Panc1 (cell line): ENCODE measurements at places on chromosomes 12 and 14. TPM values are rescaled to one million over a fixed set of nuclear protein-coding genes. Genes with fewer than 3 reads are reported as not detected.

DNA sequence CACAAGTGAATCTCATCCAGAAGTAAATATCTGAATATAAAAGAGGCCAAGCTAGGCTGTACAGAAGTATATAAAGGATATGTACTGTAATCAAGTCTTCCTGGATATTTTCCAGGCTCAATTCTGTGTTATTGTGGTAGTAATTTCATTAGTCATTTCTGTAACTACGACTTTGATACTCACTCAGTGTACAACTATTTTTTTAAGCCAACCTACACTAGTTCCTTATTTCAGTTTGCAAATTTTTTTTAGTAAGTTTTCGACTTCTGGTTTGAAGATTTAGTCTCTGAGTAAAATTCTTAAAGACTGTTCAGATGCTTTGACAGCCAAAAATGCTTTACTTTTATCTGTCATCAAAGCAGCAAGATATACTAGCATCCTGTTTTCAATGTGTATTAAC, 130.8 kb downstream of the CAPZA3 start:
- no peak overlapping the region for H3K27ac ChIP-seq
- no peaks in the 10 kb centered on the region for H3K36me3 ChIP-seq
- H3K4me3 ChIP-seq = no peak overlapping the region
- no peak for DNase-seq
- H3K27me3 ChIP-seq = no peaks in the 10 kb centered on the region

DNA sequence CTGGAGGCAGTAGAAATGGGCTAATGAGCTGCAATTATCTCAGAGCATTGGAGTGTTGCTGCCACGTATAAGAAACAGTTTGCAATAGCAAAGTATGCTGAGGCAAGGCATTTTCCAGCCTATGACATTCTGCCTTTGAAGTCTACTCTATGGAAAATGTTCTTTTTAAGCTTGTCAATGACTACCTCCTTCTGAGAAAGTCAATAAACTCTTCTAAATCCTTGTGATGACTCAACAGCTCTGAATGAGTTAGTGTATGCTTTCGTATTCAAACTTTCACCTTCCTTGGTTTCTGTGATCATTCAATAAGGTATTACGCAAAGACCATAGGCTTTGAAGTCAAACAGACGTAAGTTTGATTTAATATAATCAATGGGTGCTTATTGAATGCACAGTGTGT, 111.2 kb downstream of the CAPZA3 start:
- no peak overlapping the region for H3K27ac ChIP-seq
- H3K4me1 ChIP-seq = no peaks in the 10 kb centered on the region
- H3K36me3 ChIP-seq = no peaks in the 10 kb centered on the region
- DNase-seq = no peak
- H3K27me3 ChIP-seq = no peaks in the 10 kb centered on the region
- no peak overlapping the region for H3K4me3 ChIP-seq

- no peak for DNase-seq
- H3K27me3 ChIP-seq = no peaks in the 10 kb centered on the region
These were observed 3.1 kb upstream of the PNMA1 start for GRCh38 chr14:73717266-73717665.

- DNase-seq = no peak
- no peak overlapping the region for H3K4me3 ChIP-seq
These were observed 14.8 kb downstream of the MMP14 start for GRCh38 chr14:22850944-22851764.

DNA sequence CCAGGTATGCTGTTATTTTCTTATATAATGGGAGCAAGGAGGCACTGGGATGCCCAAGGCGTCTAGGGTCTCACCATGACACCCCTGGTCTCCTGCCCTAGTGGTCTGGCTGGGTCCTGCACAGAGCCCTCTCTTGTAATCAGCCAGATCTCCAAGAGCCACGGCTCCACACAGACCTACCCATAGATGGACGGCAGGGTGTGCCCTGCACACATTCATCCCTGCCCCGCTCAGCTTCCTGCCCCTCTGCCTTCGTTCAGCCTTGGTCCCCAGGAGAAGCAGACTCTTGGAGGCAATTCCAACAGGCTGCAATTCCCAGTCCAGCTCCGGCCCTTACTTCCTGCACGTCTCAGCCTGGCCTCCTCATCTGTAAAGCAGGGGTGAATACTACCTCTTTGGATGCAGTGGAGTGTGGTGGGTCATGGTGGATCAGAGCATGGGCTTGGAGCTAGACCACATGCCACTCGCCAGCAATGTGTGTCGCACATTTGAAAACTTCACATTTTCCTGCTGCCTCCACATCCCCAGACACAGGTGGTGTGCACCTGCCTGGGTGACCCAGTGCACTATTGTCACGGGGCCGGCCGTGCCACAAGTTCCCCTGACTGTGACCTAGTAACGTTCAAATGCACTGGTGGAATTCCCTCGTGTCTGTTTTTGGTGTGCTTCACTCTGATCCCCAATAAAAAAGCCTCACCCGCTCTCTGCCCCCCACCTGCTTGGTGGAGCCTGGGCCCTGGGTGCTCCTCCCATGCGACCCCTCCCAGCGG, 171.1 kb upstream of the PRMT8 start:
- H3K36me3 ChIP-seq = no peaks in the 10 kb centered on the region
- H3K27me3 ChIP-seq = no peaks in the 10 kb centered on the region
- no peak overlapping the region for H3K27ac ChIP-seq
- no peak for DNase-seq

GRCh38 chr12:55065535-55065934, 45.8 kb downstream of the NEUROD4 start:
- no peak overlapping the region for H3K4me3 ChIP-seq
- peaks cover 22% of the 10 kb centered on the region for H3K27me3 ChIP-seq
- no peak for DNase-seq
- no peaks in the 10 kb centered on the region for H3K36me3 ChIP-seq
- H3K27ac ChIP-seq = no peak overlapping the region

GRCh38 chr12:24960222-24960855, 11.4 kb upstream of the BCAT1 start:
- H3K27me3 ChIP-seq = no peaks in the 10 kb centered on the region
- no peak overlapping the region for H3K27ac ChIP-seq
- H3K4me3 ChIP-seq = no peak overlapping the region
- peak; percentile 42 for DNase-seq
- no peaks in the 10 kb centered on the region for H3K4me1 ChIP-seq

- no peak overlapping the region for H3K4me3 ChIP-seq
- no peaks in the 10 kb centered on the region for H3K4me1 ChIP-seq
These were observed 313.6 kb upstream of the RTL1 start for GRCh38 chr14:101217080-101217463.

GRCh38 chr12:104582739-104583138, 126.0 kb downstream of the CHST11 start:
- no peaks in the 10 kb centered on the region for H3K4me1 ChIP-seq
- H3K27me3 ChIP-seq = no peaks in the 10 kb centered on the region
- H3K27ac ChIP-seq = no peak overlapping the region
- no peak for DNase-seq

DNA sequence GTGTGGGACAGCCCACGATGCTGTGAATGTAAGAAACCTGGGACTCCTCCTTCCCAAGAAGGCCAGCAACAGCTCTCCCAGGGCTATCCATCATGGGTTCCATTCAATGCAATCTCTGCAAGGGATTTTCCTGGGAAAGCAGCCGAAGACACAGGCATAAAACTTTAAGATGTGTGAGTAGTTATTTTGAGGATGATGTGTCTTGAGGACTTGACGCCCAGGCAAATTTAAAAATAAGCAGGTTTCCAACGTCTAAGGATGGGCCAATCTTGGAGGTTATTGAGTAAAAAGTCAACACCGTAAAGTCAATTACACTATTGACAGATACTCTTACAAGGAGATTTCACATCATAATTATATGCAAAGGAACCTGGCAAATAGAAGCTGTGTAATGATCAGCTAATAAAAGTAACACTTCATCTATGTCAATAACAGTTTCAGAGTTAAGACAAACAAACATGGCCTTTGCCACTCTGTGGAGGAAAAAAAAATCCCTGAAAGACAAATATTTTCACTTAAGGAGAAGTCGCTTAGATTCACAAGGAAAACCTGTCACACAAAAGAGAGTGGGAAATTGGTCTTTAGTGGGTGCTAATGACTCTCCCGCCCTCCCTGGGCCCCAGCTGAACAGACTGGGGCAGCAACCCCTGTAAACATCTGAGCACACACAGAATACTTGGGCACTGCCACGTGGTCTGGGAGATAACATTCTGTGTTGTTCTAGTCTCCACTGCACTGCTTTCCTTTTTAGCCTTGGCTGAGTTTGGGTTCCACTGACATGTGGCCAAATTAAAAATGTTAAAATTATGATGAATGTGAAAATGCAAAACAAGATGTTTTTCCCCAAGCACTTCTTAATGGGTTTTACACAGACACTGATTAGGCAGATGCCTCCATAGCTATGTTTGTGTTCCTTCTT, 240.9 kb downstream of the FOXN3 start:
- no peak for DNase-seq
- H3K4me1 ChIP-seq = no peaks in the 10 kb centered on the region
- no peaks in the 10 kb centered on the region for H3K27me3 ChIP-seq
- H3K27ac ChIP-seq = no peak overlapping the region

- DNase-seq = no peak
- no peaks in the 10 kb centered on the region for H3K27me3 ChIP-seq
- H3K36me3 ChIP-seq = no peaks in the 10 kb centered on the region
- H3K4me3 ChIP-seq = no peak overlapping the region
- no peak overlapping the region for H3K27ac ChIP-seq
- H3K4me1 ChIP-seq = no peaks in the 10 kb centered on the region
These were observed 36.0 kb upstream of the GLIPR1 start for GRCh38 chr12:75444429-75445136.

The CCDC38 gene
- total RNA-seq = not detected

The MIPOL1 gene
- total RNA-seq = 12.8 TPM

The GLIPR1L1 gene
- total RNA-seq = not detected

The TMEM121 gene
- total RNA-seq = 4.6 TPM

The TPH2 gene
- total RNA-seq = not detected

The TSPAN8 gene
- 4.2 TPM for total RNA-seq
